ENCODE measurements at places on chromosomes 7 and 10.

DNA sequence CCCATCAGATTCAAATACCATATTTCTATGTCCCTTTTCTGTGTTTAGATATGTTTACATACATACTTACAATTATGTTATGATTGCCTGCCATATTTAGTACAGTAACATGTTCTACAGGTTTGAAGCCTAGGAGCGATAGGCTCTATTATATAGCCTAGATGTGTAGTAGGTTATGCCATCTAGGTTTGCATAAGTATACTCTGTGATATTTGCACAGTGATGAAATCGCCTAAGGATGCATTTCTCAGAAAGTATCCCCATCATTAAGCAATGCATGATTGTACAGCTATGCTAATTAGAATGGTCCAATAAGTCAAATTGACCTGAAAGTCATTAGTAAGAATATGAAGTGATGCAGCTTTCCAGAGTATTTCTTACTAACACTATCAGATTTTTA, 1171.7 kb upstream of the LRRTM3 start:
- DNase-seq = no peak

DNA sequence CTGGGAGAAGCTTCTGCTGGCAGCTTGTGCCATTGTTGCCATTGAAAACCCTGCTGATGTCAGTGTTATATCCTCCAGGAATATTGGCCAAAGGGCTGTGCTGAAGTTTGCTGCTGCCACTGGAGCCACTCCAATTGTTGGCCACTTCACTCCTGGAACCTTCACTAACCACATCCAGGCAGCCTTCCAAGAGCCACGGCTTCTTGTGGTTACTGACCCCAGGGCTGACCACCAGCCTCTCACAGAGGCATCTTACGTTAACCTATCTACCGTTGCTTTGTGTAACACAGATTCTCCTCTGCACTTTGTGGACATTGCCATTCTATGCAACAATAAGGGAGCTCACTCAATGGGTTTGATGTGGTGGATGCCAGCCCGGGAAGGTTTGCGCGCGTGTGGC, 220.7 kb downstream of the ADK start:
- no peak for DNase-seq

GRCh38 chr7:159136846-159137245, 7.8 kb downstream of the VIPR2 start:
- no peak for DNase-seq

DNA sequence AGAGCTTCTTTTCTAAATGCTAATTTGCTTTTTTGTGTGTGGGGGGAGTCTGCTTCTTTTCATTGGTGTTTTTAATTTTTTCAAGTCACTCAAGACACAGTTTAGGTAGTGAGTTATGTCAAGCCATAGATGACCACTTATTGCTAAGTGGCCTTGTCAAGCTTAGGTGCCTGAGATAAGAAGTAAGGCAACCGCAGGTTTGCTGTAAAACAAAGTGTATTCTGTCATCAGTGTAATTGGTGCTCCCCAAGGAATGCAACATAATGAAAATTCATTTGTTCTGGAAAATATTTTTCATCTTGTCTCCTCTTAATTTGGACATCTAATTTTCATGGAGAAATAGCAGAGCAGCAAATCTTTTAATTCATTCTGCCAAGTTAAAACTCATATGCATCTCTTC, 249.6 kb downstream of the EXOC4 start:
- DNase-seq = no peak

DNA sequence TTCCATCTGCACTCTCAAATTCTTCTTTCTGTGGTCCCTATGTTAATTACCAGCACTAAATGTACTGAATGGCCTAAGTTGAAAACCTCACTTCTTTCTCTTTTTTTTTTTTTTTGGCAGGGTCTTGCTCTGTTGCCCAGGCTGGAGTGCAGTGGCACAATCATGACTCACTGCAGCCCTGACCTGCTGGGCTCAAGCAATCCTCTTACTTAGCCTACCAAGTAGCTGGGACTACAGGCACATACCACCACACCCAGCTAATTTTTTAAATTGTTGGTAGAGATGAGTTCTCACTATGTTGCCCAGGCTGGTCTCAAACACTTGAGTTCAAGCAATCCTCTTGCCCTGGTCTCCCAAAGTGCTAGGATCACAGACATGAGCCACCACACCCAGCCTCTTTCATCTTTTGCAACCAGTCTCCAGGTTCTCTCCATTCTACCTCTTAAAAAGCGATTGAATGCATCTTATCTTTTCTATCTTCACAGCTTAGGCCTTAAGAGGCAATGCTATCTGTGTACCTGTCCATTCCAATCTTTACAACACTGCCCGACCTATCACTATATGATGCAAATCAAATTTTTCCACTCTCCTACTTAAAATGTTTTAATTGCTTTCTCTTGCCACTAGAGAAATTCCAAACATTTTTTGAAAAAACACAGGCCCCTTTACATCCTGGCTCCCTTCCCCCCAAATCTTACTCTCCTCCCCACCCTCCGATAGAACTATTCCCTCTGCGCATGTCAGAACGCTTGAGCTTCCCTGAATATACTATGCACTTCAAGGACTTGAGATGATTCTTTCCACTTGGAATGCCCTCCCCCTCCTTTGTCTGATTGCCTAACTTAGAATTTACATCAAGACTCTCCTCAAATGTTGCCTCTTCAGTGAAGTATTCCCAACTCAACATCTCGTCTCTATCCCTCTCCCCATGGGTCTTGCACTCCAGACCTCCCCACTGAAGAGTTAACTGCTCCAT, 6.0 kb downstream of the ICA1 start:
- no peak for DNase-seq

Measured in brain pericyte (primary cell).